ENCODE measurements at places on chromosomes 16 and 17. TPM values are rescaled to one million over a fixed set of nuclear protein-coding genes. Genes with fewer than 3 reads are reported as not detected.

- no peak for DNase-seq
These were observed 247.0 kb downstream of the GSG1L start for GRCh38 chr16:27816561-27816960.

- no peak for DNase-seq
These were observed 13.6 kb upstream of the C1QTNF8 start for GRCh38 chr16:1109648-1110047.

GRCh38 chr17:6134721-6135120 lies 64.5 kb downstream of the WSCD1 start:
- no peak for DNase-seq

- peak; percentile 3 for DNase-seq
These were observed 1.1 kb upstream of the MYH11 start for GRCh38 chr16:15857724-15858560.

Gene ZG16
- not detected for total RNA-seq

DNA sequence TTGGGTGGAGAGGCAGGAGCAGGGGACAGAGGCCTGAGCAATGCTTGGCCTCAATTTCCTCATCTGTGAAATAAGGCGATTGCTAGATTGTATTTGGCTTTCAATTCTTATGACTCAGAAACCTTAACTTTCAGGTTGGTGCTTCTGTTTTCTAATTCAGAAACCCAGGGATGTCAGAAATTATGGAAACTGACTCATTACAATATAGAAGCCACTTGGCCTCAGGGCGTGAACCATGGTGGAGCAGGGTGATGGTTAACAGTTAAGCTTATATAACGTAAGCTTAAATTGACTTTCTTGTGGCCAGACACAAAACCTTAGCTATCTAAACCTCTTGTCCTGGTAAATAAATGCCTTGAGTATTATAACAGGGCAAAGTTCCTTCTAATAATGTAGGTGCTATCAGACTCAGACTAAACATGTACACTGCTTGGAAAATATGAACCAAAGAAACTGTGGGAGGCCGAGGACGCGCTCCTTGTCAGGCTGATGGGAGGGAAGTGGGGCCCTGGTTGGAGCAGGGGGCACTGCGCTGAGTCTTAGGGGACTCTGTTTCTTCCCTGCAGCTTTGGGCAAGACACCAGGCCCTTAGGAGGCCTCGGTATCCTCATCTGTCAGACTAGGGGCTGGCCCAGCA lies 17.1 kb upstream of the SREBF1 start:
- no peak for DNase-seq

Gene ADAMTS18
- total RNA-seq: not detected

DNA sequence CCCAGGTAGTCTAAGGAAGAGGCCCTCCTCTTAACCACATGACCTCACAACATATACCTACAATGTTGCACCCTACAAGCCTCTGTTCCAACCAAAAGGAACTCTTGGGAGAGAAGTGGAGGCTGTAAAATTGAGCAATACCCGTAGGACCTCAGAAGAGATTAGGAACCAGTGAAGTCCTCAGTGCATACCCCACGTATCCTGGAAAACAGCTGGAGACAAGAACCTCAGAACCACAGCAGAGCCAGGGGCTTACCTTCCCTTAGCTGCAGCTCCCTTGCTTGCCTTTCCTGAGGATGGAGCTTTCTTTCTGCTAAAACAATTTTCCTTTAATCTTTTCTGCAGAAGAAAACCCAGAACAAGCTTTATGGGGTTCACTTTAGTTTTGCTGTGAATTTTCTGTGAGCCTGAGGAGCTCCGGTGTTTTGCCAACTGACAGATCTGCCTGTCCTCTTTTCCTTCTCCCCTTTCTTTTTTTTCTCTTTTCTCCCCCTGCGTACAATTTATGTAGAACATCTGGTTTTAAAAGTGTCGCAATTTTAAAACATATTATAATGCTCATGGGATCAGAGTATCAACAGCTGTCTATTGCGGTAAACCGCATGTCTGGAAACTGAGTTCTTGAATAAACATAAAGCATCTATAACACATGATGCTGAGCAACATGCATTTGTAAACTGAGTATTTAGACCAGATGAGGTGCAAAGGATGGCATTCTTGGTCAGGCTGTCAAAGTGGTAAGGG lies 226.4 kb upstream of the MAF start:
- no peak for DNase-seq

- no peak for DNase-seq
These were observed 2.0 kb downstream of the P2RX1 start for GRCh38 chr17:3914312-3914670.

Gene TP53TG3
- total RNA-seq: not detected

GRCh38 chr16:54210452-54211125 lies 76.0 kb downstream of the IRX3 start:
- DNase-seq: no peak

Gene MILR1
- total RNA-seq: 0.22 TPM

DNA sequence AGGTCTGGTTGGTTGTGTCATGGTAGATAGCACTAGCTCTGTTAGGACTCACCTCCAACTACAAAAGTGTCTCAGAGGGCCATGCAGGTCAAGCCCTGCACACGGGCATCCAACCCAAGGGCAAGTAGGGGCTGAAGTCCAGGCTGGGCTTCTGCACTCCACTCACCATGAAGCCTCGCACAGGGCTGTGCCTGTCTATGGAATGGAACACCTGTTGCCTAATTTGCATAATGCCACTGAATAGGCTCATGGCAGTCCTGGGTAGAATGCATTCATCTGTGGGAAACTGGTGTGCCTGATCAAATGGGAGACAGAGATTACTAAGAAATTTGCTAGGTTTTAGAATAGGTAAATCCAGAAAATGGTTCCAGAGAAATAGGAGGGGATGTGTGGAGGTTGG lies 8.0 kb upstream of the AKAP1 start:
- no peak for DNase-seq

- DNase-seq: no peak
These were observed 36.0 kb downstream of the USP32 start for GRCh38 chr17:60355663-60356594.

Gene TBC1D26
- total RNA-seq: not detected

- DNase-seq: no peak
These were observed 5.7 kb upstream of the RUSF1 start for GRCh38 chr16:31513884-31514283.

- DNase-seq: no peak
These were observed 251.7 kb upstream of the SALL1 start for GRCh38 chr16:51402785-51403184.
